ENCODE measurements at places on chromosomes 5 and 9.

DNA sequence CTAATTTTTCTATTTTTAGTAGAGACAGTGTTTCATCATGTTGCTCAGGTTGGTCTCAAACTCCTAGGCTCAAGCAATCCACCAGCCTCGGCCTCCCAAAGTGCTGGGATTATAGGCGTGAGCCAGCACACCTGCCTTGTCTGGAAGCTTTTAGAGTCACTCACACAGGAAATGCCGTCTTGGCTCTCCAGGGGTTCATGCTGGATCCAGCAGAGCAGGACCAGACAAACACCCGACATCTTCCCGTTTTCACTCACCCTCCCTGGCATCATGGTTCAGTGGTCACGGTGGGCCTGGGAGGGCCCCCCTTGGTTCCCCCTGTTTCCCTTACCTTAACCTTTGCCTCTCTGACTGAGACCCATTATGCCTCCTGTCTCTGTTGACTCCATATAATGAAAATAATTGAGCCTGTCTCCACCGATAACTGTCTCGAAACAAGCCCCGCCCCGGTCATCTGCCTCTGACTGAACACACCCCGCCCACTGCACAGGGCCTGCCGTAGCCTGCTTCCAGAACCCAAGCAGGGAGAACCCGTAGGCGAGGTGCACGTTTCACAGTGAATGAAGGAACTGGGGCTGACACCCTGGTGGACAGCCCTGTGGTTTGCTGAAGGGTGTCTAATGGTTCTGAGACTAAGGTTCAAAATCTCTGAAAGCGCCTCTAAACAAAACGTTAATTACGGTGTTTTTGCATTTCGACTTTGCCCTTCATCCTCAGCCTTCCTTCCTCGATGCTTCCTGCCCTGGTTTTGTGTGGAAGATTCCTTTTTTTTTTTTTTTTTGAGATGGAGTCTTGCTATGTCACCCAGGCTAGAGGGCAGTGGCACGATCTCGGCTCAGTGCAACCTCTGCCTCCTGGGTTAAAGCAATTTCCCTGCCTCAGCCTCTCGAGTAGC lies 39.7 kb upstream of the SPRY4 start:
- no peak for DNase-seq

DNA sequence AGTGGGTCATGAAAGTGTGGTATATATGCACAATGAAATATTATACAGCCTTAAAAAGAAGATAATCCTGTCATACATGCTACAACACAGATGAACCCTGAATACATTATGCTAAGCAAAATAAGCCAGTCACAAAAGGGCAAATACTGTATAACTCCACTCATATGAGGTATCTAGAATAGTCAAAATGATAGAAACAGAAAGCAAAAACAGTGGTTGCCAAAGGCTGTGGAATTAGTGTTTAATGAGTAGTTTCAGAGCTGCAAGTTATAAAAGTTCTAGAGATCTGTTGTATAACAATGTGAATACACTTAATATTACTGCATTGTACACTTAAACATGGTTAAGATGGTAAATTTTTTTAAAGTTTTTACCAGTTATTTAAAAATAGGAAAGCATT lies 135.0 kb downstream of the OXCT1 start:
- no peak for DNase-seq

- DNase-seq = no peak
Observed at GRCh38 chr5:159727167-159727566, 189.1 kb upstream of the ADRA1B start.

- DNase-seq = no peak
Observed at GRCh38 chr5:136526021-136526420, 160.7 kb upstream of the TRPC7 start.

GRCh38 chr9:127927201-127927987 lies 3.2 kb downstream of the PIP5KL1 start:
- DNase-seq = peak; percentile 67

GRCh38 chr5:36443941-36444340 lies 142.2 kb upstream of the RANBP3L start:
- no peak for DNase-seq

GRCh38 chr9:97940741-97941140 lies 2.8 kb upstream of the HEMGN start:
- DNase-seq = no peak
